Body of pancreas (tissue), 4 donors: ENCODE measurements at places on chromosomes 1 and 21. TPM values are rescaled to one million over a fixed set of nuclear protein-coding genes. Genes with fewer than 3 reads are reported as not detected.

GRCh38 chr1:11377001-11377583, 101.9 kb upstream of the DISP3 start:
- DNase-seq = no peak

Gene CSF3R
- 5.2 TPM for total RNA-seq

Gene ADCY10
- total RNA-seq = not detected

Gene LIN28A
- not detected for total RNA-seq

- DNase-seq = no peak
These were observed 2.8 kb upstream of the NGF start for GRCh38 chr1:115340879-115341278.

Gene FHAD1
- total RNA-seq = 4.9 TPM

DNA sequence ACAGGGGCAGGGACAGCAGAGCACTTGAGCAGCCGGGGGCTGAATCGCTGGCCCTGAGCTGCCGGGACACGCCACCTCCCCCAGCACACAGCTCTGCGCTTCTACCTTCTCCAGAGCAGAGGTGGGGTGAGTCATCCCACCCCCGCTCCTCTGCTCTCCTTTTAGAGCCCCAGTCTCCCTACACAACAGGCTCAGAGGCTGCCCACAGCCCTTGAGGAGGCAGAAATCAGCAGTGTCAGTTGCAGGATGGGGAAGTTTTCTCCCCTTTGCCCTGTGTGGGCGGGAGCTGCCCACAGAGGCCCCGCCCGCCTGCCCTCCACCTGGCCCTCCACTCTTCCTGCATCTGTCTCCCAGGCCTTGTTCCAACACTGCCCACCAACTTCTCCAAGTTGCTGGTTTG, 94.6 kb downstream of the STUM start:
- no peak for DNase-seq

Gene SYT2
- not detected for total RNA-seq

Gene EFNA1
- 10.5 TPM for total RNA-seq

DNA sequence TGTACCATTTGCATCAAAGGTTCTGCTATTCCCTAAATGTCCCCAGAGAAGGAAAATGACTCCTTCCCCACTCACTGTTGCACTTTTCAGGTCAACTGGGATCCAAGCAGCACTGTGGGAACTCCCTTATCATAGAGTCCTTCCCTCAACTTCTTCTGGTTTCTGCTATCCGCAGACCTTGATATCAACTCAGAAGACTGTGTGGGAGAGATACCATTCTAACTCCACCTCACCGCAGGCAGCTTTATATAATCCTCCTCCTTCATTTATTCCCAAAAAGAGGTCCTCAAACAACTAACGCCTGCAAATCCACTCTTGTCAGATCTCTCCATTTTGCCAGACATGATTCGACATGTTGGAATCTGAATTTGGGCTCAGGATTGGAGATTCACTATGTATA, 27.3 kb downstream of the LHX9 start:
- DNase-seq = no peak

DNA sequence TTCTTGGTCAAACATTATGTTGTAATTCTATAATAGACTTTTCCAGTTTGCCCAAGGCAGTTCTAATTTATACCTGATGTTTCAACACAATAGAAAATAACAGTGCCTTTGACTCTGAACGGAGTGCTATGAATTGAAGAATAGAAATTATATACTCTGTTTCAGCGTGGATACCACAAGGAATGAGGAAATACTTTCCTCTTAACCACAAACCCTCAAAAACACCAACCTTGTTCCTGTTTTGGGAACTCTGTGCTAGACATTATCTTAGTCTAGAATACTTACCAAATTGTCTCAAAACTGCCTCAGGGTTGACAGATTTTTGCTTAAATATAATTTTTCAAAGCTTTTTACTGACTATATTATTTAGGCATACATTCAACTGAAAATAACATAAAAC, 1629.3 kb downstream of the MRPL39 start:
- no peak for DNase-seq

Gene NR5A2
- total RNA-seq = 202 TPM

- DNase-seq = peak; percentile 18
These were observed 33.8 kb downstream of the CLIC6 start for GRCh38 chr21:34702341-34703170.

- DNase-seq = no peak
These were observed 5.0 kb downstream of the MYOCOS start for GRCh38 chr1:171627020-171627419.

DNA sequence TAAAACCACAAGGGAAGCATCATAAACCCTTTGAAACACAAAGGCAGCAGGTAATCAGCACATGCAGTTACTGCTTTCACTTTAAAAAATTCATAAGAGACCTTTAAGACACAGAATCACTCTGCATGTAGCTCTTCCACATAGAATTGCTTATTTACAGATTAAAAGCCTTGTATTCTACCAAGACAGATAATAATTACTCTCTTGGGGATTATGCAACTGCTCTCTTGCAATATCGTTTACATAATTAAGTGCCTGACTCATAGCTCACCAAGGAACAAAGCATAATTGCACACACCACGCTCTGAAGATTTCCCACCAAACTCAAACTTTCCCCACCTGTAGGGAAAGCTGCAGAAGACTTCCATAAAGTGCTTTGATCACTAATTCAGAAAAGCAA, 87.9 kb downstream of the VAV3 start:
- DNase-seq = no peak

DNA sequence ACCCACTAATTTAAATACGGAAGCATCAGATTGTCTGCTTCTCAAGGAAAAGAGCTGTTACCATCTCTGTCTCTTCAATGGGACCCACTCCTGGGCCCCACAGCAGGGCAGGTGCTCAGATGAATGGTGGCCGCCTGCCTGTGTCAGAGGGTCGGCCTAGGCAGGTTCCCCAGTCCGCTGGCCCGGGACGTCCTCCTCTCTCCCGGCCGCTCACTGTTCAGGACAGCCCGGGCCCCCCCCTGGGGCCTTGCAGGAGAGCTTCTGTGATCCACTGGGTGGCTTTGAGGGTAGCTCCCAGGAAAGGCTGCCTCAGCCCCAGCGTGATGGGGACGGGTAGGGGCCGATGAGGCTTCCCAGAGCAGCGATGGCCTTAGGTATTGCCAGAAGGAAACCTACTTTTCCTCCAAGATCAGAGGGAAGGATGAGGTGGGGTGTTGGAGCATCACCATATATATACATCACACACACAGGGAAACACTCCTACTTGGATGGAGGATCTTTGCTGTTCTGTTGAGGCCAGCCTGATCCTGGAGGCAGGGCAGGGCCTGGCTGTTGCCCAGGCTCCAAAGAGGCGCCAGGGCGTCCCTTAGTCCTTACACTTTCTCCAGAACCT, 231.3 kb downstream of the SDCCAG8 start:
- no peak for DNase-seq

- no peak for DNase-seq
These were observed 79.5 kb downstream of the SMYD3 start for GRCh38 chr1:246427611-246428010.

DNA sequence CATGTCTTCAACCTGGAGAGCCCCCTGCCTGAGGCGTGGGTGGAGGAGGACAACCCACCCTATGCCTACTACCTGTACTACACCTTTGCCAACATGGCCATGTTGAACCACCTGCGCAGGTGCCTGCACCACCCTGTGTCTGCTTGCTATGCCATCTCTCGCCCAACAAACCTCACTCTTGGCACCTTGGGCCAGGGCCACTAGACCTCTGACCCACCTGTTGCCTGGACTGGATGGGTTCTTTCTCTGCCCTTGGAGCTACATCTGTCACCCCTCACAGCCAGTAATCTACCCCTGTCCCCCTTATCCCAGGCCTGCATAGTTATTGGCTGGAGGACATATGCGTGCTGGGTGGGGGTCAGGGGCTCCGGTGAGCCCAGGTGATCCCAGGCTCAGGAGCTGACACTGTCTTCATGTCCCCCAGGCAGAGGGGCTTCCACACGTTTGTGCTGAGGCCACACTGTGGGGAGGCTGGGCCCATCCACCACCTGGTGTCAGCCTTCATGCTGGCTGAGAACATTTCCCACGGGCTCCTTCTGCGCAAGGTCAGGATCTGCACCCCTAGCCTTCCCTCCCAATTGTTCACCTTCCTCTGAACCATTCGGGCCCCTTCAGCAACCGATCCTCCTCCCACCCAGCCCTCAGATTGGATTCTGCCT, 9.9 kb downstream of the AMPD2 start:
- DNase-seq = no peak

GRCh38 chr1:211492511-211493132, 660 bp upstream of the RD3 start:
- DNase-seq = no peak

DNA sequence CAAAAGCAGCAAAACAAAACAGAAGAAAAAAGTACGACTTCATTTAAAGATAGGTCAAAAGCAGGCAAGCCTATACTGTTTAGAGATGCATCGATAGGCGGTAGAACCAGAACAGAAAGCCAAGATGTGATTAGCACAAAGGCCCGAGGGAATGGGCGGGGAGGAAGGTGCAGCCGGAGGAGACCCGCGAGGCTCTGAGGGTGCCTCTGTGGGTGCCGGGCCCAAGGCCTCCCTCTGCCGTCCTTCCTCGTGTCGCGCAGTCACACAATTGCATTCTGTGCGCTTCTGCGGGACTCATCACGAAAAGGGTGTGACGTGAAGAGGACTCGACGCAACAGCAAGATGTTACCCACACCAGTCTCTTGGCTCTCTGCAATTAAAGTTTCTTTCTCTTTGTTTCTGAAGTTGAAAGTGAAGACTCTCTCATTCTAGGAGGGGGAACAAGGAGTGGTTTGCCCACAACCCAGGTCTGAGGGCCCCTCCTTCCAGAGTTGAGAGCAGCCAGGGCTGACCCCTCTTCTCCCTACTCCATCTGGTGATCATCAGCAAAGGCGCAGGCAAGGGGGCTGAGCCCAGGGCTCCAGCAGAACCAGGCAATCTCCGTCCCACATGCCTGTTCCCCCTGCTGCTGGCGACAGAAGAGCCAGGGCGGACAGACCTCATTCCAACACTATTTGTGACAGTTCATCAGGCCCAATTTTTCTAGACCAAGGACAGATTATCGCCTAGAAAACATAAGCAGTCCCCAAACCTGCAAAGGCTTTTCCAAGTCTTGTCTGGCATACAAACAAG, 41.0 kb downstream of the NPHP4 start:
- DNase-seq = no peak

DNA sequence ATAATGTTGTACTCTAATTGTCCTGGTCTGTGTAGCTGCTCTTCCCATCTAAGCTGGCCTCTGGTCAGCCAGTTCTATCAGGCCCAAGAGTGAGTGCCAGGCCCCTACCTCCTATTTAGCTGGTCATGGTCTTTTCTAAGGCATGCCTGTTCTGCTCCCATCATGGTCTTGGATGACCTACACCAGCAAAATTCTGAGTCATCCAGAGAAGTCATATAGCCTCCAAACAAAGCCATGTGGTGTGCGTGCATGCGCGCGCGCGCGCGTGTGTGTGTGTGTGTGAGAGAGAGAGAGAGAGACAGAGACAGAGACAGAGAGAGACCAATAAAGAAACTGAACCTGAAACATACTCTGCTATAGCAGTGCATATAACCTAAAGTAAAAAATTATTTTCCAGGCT, 254.4 kb downstream of the BRINP2 start:
- DNase-seq = no peak

Gene SPRR1A
- not detected for total RNA-seq

DNA sequence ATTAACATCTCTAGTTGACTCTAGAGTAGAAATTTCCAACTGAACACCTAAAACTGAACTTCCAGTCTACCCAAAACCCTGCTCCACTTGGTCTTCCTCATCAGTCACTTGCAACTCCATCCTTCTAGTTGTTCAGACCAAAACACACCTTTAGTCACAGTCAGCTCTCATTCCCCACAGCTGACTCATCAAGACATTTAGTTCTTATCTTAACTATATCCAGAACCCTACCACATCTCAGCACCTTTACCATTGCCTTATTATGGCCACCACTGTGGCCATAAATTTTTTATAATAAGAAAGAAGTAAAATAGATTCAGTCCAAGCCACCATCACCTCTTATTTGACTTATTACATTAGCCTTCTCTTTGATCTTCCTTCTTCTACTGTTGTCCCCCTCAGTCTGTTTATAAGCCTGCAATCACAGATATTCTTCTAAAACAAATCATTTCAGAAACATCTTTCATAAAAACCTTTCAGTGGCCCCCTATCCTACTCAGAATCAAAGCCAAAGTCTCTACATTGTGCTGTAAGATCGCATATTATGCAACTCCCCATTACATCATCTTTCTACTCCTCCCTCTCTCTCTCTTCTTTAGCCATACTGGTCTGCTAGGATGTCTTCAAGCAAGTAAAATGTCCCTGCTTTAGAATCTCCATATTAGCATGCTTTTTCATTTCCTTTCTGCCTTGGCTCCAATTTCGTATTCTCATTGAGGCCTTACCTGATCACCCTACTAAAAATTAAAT, 275.9 kb downstream of the LRRC40 start:
- DNase-seq = no peak

- no peak for DNase-seq
These were observed 19.5 kb downstream of the ERG start for GRCh38 chr21:38478782-38479181.

Gene AMY2A
- 10,829 TPM for total RNA-seq

GRCh38 chr21:45794027-45794426, 150.5 kb downstream of the PCBP3 start:
- no peak for DNase-seq

DNA sequence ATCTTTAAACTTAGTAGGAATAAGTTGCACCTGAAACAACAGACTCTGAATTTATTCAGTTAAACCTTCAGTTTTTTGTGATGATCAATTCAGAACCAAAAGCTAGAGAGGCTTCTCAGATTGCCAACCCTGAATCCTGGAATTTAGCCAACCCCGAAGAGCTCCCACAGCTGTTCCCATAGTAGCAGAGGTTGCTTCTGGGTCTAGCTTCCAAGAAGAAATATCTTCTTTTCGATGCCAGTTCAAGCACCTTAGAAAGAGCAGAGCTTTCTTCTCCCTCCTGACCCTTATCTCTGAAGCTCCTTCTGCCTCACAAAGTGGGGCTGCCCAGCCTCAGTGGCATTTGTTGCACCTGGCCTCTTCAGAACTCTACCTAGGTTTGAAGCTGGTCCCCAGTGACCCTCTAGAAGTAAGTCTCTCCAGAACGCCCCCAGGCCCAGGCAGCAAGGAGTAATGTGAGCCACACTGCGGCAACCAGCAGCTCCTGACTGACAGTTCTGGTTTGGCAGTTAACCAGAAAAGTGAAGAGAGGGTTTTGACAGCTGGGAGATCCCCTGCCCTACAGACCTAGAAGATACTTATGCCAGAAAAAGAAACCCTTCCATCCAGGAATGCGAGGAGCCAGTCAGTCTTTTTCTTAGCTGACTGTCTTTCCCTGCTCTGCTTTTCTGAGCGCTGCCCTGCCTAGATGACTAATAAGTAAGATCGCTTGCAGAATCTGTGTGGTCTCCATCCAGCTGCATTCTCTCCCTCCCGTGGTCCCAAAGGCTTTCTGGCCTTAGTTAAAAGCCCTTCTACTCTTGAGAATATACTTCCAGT, 165.9 kb downstream of the ADGRL4 start:
- peak; percentile 13 for DNase-seq

GRCh38 chr1:228960705-228961104, 225.4 kb downstream of the RHOU start:
- no peak for DNase-seq

Gene RGS13
- total RNA-seq = 4.9 TPM

DNA sequence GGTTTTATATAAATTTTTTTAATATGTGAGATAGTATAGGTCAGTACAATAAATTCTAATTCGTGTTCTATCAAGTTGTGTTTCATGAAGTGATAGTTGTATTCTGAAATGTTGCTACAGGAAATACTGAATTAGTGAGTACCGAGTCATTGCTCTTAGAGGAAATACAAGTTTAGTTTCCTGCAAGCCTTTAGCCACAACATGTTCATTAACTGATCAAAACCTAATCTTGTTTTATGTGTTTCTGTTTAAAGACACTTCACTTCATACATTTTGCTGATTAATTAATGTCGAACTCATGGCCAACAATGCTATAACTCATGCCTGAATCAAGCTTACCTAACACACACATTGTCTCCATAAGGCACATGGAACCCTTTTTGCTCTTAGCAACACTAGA, 43.6 kb downstream of the LRRC7 start:
- no peak for DNase-seq
